ENCODE measurements at places on chromosomes 11 and 22.

GRCh38 chr11:6850526-6850925, 5.0 kb downstream of the OR10A5 start:
- DNase-seq: no peak

GRCh38 chr11:127607487-127608085, 607.0 kb upstream of the KIRREL3 start:
- DNase-seq: no peak

- peak; percentile 41 for DNase-seq
These were observed 2.1 kb upstream of the MADD start for GRCh38 chr11:47267876-47268275.

DNA sequence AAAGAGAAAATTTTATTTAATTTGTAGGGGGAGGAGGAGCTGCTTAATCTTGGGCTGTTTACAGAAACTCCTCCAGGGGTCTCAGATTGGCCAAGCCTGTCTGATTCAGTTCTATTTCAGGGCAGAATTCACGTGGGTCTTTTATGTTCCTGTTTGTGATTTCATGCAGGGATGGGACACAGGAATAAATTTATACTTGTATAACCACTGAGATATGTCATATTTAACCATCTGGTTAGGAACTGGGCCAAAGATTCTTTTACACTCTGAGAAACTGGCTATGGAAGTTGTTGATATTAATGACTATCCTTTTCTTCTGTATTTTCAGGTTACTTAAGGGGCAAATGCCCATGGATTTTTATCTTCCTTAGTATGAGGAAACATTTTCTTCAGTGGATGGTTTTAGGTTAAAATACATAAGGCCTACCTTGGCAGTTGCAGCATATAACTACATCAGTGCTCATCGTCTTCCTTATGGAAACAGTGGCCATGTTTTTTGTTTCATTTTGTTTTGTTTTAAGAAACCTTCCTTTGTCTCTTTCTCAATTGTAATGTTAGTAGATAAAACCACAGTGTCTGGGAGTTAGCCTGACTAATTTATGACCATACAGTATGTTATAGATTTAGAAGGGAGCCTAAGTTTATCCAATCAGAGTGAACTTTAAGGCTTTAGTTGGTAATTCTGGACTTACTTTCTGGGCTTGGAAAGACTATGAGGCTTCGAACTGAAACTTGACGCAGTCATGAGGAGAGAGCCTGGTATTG, 132.4 kb upstream of the ANO3 start:
- DNase-seq: no peak

GRCh38 chr11:47445840-47446239, 3.1 kb downstream of the RAPSN start:
- DNase-seq: no peak

- peak; percentile 38 for DNase-seq
These were observed 835 bp upstream of the MYOD1 start for GRCh38 chr11:17718510-17718962.

GRCh38 chr11:70886676-70887541, 365.5 kb downstream of the SHANK2 start:
- no peak for DNase-seq

DNA sequence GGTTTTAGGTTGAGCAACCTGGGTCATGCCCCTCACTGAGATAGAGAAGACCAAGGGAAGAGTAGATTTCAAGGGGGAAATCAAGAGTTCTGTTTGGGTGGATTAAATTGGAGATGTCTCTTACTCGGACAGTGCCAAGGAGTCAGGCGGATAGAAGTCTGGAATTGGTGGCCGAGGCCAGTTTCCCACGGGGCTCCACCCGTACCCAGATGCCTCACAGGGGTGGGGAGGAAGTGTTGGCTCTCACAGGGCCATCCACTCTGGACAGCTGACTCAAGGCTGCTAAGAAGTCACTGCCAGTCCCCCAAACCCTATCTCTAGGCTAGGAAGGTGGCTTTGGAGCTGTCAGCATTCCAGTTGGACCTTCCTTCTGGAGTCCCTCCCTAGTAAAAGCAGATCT, 79.1 kb upstream of the TIMP3 start:
- DNase-seq: no peak

DNA sequence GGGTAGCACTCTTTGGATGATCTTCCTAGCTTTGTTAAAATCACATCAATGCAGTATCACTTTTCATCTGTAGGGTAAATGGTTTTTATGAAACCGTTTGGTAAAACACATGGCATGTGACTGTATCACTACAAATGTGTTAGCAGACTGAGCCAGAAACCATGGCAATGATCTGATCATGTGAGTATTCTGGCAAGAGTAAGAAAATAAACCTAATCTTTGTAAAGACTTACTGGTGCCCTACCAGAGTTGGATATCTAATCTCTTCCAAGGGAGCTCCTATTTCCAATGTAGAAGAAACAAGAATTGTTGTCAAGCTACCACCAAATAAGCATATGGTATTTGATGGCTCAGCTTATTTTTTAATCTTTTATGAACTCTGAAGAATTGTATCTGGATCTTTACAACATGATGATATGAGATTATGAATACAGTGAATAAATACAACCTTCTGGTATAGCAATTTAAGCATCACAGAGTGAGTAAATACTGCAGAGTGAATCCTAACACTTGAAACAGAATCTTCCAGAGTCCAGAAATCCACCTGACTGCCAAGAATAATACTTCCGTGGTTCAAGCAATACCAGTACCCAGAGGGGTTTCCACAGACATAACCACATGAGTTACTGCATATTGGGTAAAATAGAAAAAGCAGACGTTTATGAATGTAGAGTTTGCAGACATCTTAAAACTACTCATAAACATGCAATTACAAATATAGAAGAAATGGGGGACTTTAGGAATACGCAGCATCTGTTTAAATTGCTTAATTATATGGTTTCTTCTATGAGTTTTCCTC, 238.8 kb downstream of the TTC28 start:
- DNase-seq: no peak

- DNase-seq: no peak
These were observed 13.5 kb upstream of the EFCAB6 start for GRCh38 chr22:43825651-43826050.

DNA sequence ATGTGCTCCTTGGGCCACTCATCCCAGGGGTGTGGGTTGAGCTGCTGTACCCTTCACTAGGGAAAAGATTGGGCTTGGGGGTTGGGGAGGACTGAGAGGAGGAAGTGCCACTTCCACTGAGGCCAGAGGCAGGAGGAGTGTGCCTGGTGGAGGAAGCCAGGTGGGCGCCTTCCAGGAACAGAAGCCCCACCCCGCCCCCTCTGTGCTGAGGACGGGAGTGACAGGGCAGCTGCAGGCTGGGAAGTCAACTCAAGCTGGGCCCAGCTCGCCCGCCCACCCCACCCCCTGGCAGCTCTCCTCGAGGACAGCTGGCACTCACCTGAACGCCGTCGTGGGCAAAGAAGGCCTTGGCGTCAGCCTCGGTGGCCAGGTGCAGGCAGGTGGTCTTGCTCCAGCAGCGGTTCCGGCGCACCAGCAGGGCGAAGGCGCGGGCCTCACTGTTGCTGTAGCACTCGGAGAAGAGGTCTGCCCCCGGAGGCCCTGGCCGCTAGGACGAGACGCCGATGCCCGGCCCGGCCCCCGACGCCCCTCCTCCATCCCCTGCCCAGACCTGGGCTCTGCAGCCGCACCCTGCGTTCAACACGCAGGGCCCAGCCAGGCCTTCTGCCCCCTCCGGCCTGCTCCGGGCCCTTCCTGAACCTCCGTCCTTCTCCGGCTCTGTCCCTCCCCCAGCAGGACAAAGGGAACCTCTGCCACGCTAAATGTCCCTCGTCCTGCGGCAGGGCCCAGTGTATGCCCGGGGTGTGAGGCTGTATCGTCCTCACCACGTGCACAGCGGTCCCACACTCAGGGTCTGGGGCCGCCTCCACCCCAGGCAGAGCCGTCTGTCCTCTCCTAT, 13.4 kb downstream of the TSSC4 start:
- peak; percentile 44 for DNase-seq

GRCh38 chr11:30967579-30967978, 381.4 kb upstream of the MPPED2 start:
- no peak for DNase-seq

- DNase-seq: no peak
These were observed 552.9 kb downstream of the NTM start for GRCh38 chr11:131923309-131923708.

DNA sequence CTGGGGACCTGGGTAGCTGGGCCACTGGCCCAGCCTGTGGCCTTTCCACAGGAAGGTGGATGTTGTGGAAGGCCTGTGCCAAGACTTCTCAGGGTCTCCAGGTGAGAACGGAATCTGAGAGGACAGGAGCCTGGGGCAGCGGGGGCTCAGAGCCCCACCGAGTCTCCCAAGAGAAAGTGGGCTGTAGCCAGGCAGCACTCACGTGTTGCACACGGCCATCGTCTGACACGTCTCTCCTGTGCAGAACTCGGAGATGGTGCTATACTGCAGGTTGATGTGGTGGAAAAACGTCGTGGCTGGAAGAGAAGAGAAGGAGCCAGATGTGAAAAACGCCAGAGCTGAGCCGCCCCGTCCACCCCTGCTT, 6.4 kb downstream of the MOB2 start:
- no peak for DNase-seq

GRCh38 chr11:16408619-16409018, 52.3 kb upstream of the SOX6 start:
- DNase-seq: no peak

DNA sequence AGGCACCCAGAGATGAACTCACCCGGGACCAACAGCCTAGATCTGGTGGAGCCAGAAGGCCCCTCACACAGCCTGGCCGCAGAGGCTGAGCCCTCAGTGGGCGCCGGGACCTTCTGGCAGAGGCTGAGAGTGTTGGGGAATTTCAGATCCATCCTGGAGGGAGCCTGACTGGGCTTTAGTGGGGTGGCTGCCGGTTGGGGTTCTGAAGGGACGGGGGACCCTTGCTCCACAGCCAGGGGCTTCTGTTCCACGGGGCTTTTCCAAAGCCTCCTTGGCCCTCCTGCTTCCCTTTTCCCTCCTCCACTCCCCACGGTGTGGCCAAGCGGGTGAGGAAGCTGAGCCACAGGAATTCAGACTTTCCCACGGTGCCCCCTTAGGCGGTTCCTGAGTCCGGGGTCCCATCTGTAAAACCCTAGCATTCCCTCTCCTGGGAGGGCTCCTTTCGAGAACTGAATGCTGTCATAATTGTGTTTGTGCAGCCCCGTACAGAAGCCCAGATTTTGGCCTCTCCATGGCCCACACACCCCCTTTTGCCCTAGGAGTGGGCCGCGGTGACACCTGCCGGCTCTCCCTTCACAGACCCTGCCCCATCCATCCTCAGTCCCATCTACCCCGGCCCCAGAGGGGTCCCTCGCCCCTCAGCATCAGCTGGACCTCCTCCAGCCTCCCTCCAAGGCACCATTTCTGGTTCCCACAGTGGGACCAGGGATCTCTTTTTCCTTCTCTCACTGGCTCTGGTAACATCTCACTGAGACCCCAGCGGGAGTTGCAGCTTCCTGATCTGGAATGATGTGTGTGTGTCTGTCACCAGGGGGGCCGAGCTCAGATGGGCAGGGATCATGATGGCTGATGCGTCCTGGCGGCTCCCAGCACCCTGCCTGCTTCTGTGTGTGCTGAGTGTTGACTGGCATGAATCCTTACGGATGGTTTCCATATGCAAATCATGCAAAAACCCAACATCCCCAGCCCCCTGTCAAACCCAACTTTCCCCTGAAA, 1048.4 kb downstream of the TBC1D22A start:
- DNase-seq: no peak

Data from GM23338 (cell line).